ENCODE measurements at places on chromosomes 5 and 9. TPM values are rescaled to one million over a fixed set of nuclear protein-coding genes. Genes with fewer than 3 reads are reported as not detected.

DNA sequence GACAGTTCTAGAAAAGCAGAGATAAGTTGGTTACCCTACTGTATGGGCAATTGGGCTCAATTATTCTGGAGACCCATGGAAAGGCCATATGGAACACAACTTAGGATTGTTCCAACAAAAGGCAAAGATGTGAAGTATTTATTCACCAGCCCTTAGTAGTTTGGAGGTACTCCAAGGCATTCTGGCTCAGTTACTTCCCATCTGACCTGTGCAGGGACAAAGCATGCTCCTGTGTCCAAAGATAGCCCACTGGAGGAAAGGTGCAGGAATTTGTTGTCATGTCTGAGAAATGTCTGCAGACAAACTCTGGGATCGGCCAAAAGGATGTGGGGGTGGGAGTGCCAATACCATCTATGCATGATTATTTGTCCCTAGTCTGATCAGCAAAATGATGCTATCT, 279.5 kb upstream of the PTGER4 start:
- DNase-seq = no peak

DNA sequence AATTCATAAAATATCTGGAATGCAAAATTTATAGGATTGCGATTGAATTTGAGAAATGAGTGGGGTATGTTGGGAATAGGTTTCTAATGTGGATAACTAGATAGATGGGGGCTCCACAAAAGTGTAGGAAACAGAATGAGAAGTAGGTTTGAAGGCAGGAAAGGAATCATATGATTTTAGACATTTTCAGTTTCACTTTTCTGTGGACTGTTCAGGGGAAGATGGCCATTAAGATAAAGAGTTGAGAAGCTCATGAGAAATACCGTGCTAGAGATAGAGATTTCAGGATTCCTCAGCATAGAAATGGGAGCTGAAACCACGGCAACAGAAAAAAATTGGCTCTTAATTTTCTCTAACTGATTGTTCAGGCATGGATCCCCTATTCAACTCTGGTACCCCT, 163.4 kb upstream of the CD180 start:
- DNase-seq = no peak

- DNase-seq = no peak
Observed at GRCh38 chr9:98576354-98576753, 132.4 kb downstream of the GABBR2 start.

DNA sequence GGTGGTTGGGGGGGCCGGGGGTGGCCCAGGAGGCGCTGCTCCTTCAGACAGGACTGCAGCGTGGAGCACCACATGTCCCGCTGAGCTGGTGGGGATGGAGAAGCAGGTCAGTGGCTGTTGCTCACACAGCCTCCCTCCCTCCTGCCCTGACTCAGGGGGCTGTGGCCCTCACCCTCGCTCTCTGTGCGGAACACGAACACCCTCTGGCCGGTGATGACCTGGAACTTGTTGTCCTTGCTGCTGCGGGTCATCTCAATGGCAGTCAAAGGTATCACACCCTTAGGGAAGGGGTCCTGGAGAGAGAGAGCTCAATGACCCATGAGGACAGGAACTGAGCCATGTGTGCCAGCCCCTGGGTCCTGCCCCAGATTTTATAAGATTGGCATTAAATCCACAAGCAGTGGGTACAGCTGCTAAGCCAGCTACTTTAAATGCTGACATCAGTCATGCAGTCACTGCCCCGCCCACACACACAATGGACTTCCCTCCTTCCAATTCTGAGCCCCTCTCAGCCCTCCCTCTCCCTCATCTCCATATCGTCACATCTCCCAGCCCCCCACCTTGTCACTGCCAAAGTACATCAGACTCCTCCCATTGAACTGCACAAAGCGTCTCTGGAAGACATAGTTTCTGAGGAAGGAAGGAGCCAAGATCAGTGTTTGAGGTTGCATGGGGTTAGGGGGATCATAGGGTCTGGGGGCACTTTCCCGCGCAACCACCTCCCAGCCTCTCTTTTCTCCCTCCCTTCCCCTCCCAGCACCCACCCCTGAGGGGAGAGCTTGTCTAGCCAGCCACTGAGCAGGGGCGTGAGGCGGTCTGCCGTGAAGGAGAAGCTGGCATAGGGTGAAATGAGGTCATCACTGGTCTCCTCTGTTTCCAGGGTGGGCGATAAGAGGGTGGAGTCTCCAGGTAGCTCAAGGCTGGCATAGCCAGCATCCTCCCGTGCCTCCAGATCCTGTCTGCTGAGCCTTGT, 8.9 kb downstream of the ARAP3 start:
- DNase-seq = no peak

- DNase-seq = no peak
Observed at GRCh38 chr9:14517154-14517906, 175.9 kb downstream of the ZDHHC21 start.

- DNase-seq = no peak
Observed at GRCh38 chr5:6818594-6819511, 105.6 kb downstream of the TENT4A start.

DNA sequence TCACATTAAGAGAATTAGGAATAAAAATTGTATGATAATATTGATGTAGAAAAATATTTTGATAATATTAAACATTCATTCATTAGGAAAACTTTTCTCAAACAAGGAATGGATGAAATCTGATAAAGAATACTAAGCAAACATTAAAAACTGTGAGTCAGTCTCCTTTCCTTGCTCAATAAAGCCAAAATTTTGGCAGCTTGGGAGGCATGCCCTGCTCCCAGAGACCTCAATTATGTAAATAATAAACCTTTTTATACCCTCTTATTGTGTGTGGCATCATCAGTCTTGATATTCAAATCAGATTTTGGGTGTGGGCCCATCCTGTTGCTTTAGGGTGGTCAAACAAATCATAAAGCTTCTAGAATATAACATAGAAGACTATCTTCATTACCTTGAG, 36.6 kb upstream of the CCL21 start:
- no peak for DNase-seq

DNA sequence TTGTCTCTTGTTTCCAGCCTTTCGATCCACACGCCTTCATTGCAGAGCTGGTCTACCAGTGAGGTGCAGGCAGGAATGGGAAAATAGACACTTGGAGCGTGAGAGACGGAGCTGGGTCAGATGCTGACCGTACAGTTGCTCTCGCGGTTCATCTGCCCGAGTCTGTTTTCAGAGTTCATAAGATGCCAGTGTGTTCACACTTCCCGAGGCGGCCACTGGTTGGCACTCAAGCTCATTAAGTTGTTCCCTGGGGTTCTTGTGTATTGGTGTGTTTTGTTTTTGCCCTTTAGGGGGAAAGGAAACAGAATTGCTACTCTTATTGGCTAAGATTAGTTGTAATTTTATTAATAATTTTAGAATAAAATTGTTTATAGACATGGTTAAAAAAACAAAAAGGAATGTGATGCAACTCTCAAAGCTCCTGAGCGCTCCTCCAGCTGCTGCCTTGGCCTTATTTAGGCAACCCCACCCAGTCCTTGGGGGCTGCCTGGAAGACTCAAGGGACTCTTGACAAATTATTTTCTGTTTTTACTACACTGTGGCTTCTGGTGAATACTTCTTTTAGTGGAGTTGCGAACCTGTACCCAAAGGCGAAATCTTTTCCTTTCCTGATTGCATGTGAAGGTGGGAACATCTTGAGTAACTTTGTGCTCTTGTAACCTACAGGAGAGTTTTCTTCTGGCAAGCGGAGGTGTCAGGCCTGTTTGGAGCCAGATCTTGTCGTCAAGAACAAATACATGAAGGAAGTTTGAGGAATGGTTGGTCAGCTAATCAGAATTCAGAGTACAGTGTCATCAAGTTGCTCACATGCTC, 146.1 kb downstream of the MAST4 start:
- DNase-seq = no peak

DNA sequence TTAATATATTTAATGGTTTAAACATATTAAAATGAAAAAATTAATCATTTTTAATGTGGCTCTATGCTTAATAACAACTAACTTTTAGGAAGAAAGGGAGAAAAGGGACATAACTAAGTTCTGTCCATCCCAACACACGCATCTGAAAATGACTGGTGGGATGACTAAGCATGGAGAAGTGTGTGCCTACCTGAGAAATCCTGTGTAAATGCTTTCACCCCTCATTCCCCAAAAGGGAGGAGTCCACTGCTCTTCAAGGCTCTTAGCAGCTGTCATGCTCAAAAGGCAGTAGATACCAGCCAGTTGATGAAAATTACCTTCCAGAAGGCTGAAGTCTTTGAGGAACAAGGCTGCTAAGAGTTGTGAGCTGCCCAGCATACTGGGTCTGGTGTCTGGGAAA, 130.9 kb downstream of the NFIB start:
- no peak for DNase-seq

- DNase-seq = no peak
Observed at GRCh38 chr5:5332287-5332686, 90.2 kb upstream of the ICE1 start.

GRCh38 chr9:112970939-112971338, 41.1 kb downstream of the ZNF883 start:
- DNase-seq = no peak

GRCh38 chr9:10045598-10045997, 567.2 kb downstream of the PTPRD start:
- peak; percentile 7 for DNase-seq

GRCh38 chr9:5784526-5785315, 48.2 kb downstream of the ERMP1 start:
- DNase-seq = no peak

- no peak for DNase-seq
Observed at GRCh38 chr5:7676455-7676854, 174.5 kb downstream of the CFAP90 start.

DNA sequence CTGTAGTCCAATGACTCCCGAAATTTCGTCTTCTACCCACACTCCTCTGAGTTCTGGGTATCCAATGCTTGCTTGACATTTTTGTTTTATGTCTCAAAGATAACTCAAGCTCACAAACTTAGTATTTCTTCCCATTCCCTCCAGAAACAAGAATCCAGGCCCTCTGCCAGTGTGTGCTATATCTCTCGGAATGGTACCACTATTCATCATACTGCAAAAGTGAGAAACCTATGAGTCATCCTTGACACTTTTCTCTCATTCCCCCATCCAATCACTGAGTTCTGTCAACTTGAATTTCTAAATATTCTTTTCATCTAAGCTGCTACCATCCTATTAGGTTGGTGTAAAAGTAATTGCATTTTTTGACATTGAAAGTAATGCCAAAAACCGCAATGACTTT, 9.8 kb downstream of the SLC12A2 start:
- DNase-seq = no peak

- DNase-seq = no peak
Observed at GRCh38 chr5:164998590-164998989, 1493.2 kb downstream of the MAT2B start.

- DNase-seq = peak; percentile 46
Observed at GRCh38 chr5:66440202-66440680, 156.0 kb upstream of the MAST4 start.

- DNase-seq = peak; percentile 4
Observed at GRCh38 chr9:7117676-7118561, 360.1 kb downstream of the KDM4C start.

GRCh38 chr5:150486402-150487198, 21.3 kb upstream of the NDST1 start:
- no peak for DNase-seq

ZNF454 gene
- 0.72 TPM for total RNA-seq

CAMSAP1 gene
- total RNA-seq = 13.5 TPM

F2RL2 gene
- total RNA-seq = 93.9 TPM

RANBP3L gene
- total RNA-seq = 1.6 TPM

CARTPT gene
- not detected for total RNA-seq

Measured in H4 (cell line).